Activated naive CD4-positive, alpha-beta T cell treated with anti-CD3 and anti-CD28 coated beads, Interleukin-2, amount 50 U/mL, for 16 hours (primary cell): ENCODE measurements at places on chromosomes 3 and 15.

- DNase-seq, result no peak
Measured at GRCh38 chr3:23809294-23809693, 3.5 kb downstream of the UBE2E1 start.

DNA sequence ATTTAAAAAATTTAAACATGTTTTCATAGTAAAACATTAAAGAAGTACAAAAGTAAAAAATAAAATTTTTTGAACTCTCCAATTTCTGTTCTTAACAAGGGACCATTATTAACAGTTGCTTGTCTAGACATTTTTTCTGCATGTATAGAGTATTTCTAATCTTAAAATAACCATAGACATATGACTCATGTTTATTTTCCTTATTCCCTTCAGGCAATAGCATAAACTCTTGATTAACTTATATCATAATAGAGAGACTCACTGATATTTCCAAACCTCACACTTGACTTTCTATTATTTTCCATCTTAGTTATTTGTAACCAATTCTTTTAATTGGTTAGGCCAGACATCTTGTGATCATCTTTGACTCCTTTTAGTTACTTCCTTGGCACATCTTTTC lies 325.6 kb upstream of the SOX14 start:
- DNase-seq, result no peak

GRCh38 chr15:48574187-48574586 lies 71.3 kb downstream of the FBN1 start:
- DNase-seq, result no peak

- no peak for DNase-seq
Measured at GRCh38 chr3:189982321-189982945, 138.3 kb downstream of the P3H2 start.

GRCh38 chr3:56190130-56190529 lies 278.1 kb downstream of the ERC2 start:
- DNase-seq, result no peak

- no peak for DNase-seq
Measured at GRCh38 chr15:64216730-64217428, 54.1 kb upstream of the PPIB start.

DNA sequence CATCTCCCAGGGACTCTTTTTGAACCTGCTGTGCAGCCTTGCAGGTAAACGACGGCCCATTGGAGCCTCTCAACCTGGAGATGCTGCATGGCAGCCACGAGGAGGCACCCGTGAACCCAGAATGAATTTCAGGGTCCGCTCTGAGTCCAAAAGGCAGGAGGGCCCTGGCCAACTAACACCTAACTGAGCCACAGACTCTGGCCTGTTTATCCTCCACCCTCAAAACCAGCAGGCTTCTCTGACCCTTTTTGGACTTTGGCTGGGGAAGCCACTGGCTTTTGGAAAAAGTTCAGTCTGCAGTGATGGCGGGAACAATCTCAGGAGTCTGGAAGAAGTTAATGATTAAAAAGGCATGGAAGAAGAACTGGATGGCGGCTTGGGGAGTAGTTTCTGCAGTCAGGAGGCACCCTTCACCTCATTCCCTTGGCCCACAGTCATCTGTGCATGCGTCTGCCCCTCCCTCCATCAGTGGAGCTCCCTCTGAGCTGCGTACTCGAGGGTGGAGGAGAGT lies 4.1 kb downstream of the PXYLP1 start:
- DNase-seq, result no peak

GRCh38 chr3:161020256-161020655 lies 84.9 kb downstream of the B3GALNT1 start:
- no peak for DNase-seq

GRCh38 chr15:33096134-33096533 lies 98.4 kb downstream of the FMN1 start:
- DNase-seq, result no peak

DNA sequence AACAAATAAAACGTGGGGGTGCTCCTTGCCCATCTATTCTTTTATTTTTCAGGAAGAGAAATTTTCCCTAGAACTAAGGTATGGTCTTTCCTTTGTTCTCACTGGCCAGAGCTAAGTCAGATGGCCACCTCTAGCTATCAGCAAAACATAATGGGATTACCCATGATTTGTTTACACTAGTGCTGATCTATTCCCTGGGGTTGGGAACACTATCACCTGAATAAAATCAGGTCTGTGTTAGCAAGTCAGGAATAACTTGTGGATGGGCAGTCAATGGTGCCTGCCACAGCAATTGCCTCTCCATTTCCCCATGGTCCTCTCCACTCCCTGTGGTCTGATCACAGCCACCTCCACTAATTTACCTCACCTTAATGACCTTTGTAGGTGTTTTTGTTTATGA lies 181.7 kb upstream of the CADPS start:
- DNase-seq, result no peak

- no peak for DNase-seq
Measured at GRCh38 chr3:35383216-35383615, 256.1 kb upstream of the ARPP21 start.

- DNase-seq, result no peak
Measured at GRCh38 chr15:33057845-33058244, 136.7 kb downstream of the FMN1 start.

GRCh38 chr3:135528413-135529015 lies 437.0 kb upstream of the PPP2R3A start:
- no peak for DNase-seq

DNA sequence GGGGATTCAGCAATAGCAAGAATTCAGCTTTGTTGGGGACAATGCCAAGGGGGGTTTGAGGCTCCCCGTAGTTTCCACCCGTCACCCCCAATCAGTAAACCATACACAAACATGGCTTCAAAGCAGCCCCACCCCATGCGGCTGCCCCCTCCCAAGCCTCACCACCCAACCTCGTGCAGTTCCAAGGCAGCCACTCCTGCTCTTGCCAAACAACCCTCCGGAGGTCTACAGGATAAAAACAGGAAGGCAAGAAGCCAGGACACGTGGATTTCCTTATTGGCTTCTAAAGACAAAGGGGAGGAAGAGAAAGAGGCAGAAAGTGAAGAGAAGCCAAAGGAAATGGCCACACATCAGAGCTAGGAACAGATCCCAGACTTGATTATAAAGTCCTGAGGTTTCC lies 121.1 kb downstream of the SHQ1 start:
- DNase-seq, result no peak

DNA sequence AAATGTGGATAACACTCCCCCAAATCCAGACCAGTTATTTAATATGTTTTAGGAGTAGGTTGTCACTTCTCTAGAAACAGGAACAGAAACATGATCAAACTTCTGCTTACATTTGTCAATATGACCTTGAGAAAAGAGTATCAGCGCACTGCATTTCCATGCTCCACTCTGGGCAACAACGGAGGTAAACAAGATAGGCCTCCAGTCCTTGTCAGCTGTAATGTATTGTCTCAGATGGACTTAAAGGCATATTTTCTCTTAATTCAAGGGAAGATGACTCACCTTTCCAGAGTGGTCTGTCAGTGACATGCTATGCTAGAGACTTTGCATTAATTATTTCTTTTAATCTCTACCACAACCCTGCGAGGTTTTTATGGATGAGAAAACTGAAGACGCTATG lies 51.6 kb upstream of the TCF12 start:
- DNase-seq, result no peak

GRCh38 chr3:127462111-127462655 lies 128.3 kb downstream of the TPRA1 start:
- DNase-seq, result no peak

DNA sequence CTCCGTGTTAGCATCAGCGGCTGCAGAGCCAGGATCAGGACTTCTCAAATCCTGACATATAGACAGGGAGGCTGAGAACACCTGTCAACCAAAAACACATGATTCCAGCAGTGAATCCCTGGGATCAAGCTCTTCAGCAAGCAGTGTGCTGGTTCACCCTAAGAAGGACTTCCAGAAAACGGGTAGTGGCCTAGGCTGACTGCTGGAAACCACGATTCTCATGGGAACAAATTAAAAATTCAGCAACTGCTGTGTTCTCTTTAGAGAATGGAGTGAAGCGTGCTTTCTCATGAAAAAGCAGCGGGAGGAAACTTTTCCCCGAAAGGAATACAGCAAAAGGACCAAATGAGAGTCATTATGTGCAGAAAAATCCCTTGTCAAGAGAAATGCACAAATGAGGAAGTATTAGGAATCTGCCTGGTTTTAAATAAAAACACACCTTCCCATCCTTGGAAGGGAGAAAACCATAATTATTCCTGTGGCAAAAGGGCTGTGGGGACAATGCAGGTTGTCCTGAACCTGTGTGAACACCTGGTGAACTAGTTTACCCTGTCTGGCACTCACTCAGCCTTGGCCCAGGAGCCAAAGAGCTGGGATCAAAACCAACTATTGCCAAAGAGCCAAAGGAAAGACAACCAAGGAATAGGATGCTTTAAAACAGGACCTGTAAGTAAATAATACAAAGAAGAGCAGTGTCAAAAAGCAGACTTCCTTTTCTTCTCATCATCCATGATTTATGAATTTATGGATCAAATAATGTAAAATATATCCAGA lies 13.4 kb downstream of the IL12A start:
- DNase-seq, result no peak

- no peak for DNase-seq
Measured at GRCh38 chr3:63037116-63037515, 161.9 kb upstream of the CADPS start.

DNA sequence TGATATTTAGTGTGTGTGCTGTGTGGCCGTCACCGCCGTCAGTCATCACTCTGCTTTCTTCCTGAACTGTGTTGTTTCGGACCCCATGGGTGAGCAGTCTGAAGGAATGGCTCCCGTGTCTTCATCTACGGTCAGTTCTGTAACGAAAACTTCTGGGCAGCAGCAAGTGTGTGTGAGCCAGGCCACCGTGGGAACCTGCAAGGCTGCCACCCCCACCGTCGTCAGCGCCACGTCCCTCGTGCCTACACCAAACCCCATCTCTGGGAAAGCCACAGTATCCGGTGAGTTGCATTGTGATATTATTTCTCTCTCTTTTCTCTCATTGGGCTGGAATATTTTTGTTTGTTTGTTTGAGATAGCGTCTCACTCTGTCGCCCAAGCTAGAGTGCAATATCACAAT lies 34.7 kb downstream of the MAP6D1 start:
- no peak for DNase-seq

DNA sequence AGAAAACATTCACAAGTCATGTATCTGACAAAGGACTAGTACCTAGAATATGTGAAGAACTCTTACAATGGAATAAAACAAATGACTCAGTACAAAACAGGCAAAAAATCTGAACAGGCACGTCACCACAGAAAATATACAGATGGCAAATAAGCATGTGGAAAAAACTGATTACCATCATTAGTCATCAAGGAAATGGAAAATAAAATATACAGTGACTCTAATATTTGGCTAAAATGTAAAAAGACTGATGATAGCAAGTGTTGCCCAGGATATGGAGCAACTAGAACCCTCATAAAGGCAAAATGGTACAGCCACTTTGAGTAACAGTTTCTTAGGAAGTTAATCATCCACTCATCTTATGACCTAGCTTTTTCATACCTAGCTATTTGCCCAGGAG lies 95.8 kb upstream of the ABHD17C start:
- no peak for DNase-seq

GRCh38 chr15:73142802-73143762 lies 90.8 kb downstream of the NEO1 start:
- no peak for DNase-seq

- DNase-seq, result no peak
Measured at GRCh38 chr3:3851621-3852323, 52.5 kb downstream of the LRRN1 start.

DNA sequence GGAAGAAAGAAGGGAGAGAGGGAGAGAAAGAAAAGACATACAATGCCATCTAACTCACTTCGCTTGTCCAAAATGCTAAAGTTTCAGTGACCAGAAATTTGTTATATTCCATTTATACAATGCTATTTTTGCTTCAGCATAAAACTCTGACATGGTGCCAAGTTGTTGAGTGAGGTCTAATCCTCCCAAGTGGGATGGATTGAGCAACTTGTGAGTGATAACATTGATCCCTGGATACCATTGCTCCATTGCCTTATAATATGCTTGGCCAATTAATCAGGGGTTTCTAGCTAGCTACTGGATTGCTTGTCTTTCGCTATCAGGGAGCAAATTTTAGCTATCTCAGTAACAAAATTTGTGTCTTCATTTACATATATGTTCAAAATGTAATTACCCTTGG lies 615.6 kb upstream of the DPPA4 start:
- DNase-seq, result no peak
